ENCODE measurements at places on chromosomes 16 and 17.

GRCh38 chr16:12559714-12560113, 244.0 kb downstream of the CPPED1 start:
- DNase-seq: no peak

GRCh38 chr16:81283044-81283443, 31.7 kb upstream of the GAN start:
- no peak for DNase-seq

GRCh38 chr17:60525328-60525684, 736 bp downstream of the APPBP2 start:
- no peak for DNase-seq

GRCh38 chr16:57190136-57190535, 4.0 kb downstream of the RSPRY1 start:
- DNase-seq: no peak

DNA sequence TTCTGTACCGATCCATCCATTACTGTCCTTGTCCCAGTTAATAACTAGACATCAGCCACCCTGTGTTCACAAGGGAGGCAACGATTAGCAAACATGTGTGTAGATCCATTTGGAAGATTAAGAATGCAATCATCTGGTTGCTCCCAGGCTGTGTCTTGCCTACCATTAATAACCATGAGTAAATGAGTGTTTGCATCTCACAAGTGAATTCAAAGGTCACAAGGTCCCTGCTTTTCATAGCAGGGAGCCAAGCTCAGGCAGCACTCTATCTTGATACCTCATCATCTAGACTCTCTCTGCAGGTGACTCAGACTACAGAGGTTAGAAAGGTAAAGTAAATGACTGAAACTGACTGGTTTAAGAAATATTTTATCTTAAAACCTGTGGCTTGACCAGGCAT, 25.3 kb downstream of the VWA3A start:
- no peak for DNase-seq

DNA sequence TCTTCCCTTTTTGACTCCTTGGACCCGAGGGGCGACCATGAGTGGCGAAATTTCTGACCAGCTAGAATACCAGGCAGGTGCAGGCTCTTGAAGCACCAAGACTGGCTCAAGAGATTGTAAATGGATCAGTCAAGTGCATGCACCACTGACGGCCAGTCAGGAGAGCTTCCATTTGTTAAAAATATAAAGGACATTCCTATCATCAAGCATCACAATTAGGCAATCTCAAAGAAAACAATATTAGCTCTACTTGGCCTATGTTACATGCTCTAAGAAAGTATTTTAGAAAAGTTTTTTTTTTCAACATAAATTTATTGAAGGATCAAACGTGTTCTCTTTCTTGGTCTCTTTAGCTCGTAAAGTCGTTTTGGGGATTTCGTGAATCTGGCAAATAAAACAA, 1.5 kb upstream of the PRKCA start:
- no peak for DNase-seq

DNA sequence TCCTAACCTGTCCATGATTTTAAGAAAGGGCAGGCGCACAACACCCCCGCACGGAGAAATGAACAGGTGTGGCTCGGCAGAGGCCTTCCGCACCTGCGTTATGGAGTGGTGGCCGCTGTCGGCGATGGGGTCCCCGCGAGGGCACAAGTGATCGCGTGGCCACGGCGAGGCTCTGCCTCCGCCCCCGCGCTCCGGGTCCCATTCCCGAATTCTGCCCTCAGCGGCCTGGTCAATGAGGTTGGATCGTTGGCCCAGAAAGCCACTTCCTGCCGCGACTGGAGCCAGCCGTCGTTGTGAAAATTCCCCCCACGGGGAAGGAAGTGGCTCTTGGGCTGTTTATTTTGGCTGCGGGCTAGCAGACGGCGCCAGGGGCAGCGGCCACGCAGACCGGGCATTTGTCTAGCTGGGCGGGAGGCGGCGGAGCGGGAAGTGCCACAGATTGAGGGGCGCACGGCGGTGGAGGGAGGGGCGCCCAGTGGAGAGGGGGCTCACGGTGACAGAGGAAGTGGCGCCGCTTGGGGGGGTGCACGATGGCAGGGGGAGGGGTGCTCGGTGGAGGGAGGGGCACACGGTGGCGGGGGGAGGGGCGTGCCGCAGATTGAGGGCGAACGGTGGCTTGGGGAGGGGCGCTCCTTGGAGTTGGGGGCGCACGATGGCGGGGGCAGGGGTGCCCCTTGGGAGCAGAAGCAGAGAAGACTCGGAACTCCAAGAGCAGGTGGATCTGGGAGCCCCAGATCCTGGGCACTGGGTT, 25.0 kb downstream of the MRC2 start:
- no peak for DNase-seq

Measured in iPS DF 6.9 (cell line).